ENCODE measurements at places on chromosomes 2 and 18.

DNA sequence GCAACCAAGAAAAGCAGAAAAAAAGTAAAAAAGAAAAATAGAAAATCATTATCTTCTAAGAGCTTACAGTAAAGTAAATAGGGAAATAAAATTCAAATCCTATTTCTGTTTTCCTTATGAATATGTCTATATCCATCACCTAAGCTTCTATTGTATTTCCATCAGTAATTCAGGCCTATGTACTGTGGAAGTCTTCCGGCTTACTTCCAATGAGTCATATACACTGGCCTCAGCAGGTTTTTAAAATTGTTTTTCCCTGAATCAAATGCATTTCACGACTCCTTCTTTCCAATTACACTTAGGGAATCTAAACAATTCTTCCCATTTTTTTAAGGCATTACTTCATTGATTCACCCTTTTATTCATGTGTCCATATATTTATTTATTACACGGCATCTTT lies 164.7 kb downstream of the CCDC102B start:
- no peak for DNase-seq

DNA sequence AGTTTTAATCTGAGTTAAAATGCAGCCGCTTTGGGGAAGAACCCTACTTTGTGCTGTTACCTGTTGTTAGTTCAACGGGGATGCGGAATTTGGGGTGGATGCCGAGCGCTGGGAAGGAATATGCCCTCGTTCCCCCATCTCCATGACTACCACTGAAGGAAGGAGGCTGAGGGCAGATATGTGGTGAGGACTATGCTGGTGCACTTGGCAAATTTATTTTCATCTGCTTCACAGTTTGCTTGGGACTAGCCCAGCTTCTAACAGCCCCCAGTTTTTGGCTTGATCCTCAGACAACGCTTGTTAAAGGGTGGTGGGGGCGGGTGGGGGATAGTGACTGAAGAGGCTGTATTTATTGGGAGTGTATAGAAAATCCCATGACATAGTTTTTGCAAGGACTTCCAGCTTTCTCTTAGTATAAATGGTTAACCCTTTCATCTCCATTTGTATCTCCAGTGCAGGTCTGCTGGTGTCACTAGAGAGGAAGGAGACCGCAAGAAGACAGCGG lies 100.8 kb downstream of the COLEC12 start:
- DNase-seq, result no peak

GRCh38 chr18:260547-260946 lies 7.3 kb downstream of the THOC1 start:
- no peak for DNase-seq

DNA sequence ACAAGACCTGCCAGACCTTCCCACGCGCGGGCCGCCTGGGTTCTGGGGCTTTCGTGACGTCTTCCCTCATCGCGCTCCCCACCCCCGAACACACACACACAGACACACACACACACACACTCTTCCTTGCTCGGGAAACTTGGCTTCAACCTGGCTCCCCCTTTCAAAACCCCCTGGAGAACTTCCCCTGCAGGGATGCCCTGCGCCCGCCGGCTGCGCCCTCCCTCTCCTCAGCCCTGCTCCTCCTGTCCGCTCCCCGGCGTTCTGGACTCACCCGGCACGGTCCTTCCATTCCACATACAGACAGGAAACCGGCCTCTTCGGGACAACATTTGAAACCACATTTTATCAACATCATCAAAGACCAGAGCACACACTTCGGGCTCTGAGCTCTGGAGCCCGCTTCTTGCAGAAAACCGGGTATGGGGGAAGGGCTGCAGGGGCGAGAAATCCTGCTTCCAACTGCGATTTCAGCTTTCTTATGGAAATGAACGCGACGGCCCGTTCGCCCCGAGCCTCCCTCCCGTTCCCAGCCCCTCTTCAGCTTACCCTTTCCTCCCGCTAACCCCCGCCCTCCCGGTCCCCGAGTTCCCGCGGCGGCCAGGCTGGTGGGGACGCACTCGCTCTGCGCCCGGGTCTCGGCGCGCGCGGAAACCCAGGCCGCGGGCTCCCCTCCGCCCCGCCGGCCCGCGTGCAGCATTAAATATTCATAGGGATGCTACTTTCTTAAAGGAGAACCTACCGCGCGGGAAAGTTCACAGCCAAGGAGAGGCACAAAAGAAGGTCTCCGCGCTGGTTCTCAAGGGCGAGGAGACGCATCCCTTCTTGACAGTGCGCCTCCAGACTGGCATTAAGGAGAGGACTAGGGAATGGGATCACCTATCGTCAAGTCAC lies 18.3 kb downstream of the POU3F3 start:
- no peak for DNase-seq

GRCh38 chr2:227719641-227720040 lies 1.8 kb upstream of the SLC19A3 start:
- no peak for DNase-seq

- peak; percentile 18 for DNase-seq
Measured at GRCh38 chr2:50529600-50530218, 502.2 kb downstream of the NRXN1 start.

DNA sequence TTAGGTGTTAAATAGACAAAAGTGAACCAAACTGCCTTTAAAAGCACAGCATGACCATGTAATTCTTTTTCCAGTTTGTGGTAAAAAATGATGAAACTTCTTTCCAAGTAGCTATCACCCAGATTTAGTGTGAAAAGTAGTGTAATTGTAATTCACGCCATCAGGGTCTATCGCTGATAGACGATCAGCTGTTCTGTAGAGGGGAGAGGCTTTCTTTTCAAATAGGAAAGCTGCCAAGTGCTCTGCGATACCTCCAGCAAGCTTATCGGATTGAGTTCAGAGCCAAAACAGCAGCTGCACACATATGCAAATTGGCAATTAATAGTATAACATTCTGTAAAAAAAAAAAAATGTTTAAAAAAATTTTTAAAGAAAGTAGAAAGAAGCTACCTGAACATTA lies 61.9 kb upstream of the PSMD14 start:
- DNase-seq, result no peak

GRCh38 chr2:189109921-189110397 lies 69.6 kb downstream of the COL5A2 start:
- DNase-seq, result no peak

DNA sequence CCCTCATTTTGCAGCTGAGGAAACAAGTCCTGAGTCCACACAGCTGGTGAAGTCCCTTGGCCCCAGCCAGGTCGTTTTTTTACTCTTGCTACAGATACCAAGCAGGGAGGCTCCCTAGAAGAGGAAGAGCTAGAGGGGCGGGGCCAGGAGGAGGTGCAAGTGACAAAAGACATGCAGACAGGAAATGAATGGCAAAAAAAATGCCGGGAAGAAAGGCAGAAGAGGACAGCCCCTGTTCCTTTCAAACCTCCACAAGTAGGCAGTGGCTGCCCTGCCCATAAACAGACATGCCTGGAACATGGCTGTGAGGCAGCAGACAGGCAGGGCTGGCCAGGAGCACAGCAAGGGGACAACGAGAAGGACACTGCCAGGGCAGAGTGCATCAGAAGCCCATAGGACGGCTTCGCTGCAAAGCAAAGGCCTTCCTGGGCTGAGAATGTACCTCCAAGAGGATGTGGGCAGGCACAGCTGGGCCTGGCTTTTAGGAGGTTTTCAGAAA lies 108.7 kb downstream of the ZBTB7C start:
- DNase-seq, result no peak

- DNase-seq, result no peak
Measured at GRCh38 chr18:9606039-9606438, 8.3 kb downstream of the PPP4R1 start.

GRCh38 chr2:176205126-176205525 lies 16.7 kb downstream of the HOXD1 start:
- DNase-seq, result no peak

- DNase-seq, result no peak
Measured at GRCh38 chr2:23468474-23469141, 83.6 kb downstream of the KLHL29 start.

- no peak for DNase-seq
Measured at GRCh38 chr2:36351736-36352349, 3.7 kb upstream of the CRIM1 start.

DNA sequence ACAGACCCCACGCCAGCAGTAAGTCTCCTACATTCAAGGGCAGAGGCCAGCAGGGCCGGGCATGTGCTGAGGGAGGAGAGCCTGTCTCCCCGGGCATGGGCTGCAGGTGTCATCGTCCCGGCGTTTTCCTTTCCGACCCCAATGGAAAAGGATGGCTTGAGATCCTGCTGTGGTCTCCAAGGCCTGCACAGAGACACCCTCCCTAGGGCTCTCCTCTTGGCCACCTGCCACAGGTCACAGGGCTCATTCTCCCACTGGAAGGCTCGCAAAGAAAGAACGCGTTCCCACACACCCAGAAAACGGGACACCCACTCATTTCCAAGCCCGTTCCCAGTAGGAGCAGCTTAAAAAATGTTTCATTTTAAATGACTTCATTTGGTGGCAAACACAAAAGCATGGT lies 41.0 kb downstream of the DIPK1C start:
- no peak for DNase-seq

- DNase-seq, result no peak
Measured at GRCh38 chr18:77140439-77141109, 8.0 kb upstream of the MBP start.

- peak; percentile 45 for DNase-seq
Measured at GRCh38 chr18:72456802-72457201, 87.3 kb downstream of the CBLN2 start.

DNA sequence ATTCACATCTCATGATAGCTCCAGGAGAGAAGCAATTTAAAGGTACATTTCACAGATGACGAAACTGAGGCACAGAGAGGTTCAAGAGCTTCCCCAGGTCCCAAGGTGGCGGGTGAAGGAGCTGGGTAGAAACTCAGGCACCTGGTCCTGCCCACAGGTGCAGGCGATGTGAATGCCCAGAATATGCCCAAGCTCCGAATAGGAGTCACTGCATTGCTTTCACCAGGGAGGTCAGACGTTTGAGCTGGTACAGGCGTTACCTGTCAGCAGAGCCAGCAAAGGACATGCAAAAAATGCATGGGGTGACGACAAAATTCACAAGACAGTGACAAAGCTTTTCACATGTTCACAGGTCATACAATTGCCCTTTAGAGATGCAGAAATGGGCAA lies 247.9 kb downstream of the HDAC4 start:
- DNase-seq, result no peak

GRCh38 chr18:44536619-44537018 lies 144.1 kb upstream of the SETBP1 start:
- no peak for DNase-seq

DNA sequence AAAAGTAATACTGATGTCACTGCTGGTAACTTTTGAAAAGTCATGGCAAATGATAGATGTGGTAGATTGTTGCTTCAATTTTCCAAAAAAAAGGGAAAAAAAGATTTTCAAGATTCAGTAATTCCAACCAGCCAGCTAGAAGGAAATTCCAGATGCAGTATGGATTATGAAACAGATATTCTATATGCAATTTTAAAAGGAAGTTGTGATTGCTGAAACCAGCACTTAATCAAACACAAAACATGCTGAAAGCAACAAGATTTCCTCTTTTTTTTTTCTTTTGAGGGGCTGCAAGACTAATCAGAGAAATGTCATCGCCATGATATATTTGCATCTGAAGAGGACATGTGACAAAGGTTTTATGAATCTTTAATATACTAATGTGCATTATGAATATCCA lies 5.1 kb upstream of the HNMT start:
- no peak for DNase-seq

DNA sequence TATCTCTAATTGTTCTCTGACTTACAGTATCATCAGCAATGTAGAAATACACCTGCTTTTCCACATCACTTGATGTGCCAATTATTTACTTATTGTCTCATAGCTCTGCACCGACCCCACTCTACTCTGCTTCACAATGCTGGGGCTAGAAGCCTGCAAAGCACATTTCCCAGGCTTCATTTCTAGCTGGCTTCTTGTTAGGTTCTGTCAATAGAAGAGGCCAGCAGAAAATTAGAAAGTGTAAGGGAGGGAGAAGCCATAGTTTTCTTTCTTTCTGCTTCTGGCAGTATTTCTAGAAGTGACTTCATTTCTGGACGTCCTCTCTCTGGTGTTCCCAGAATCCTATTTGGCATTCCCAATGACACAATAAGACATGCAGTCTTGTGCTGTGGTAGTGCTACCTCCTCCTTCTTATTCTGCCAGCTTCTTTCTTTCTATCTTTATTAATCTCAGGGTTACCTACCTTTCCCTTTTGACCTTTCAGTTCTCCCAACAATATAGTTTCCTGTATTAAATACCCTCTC lies 12.5 kb upstream of the TANC1 start:
- DNase-seq, result no peak

DNA sequence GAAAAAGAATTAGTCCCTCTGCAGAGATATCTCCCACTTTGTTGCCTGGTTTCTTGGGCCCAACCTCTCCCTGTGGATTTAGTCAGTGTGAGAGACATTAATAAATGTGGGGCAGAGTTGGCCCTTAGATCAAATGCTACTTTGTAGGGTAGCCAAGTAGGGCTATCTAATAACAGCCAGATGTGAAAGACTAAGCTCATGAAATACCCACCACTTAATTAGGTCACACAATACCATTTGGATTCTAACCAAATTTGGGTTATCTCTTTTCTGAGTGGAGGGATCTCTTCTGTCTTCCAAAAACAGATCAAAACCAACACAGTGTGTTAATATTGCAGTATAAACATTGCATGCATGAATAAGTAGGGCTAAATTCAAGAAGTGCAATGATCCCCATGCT lies 626.8 kb upstream of the ZEB2 start:
- DNase-seq, result no peak

- no peak for DNase-seq
Measured at GRCh38 chr2:234304950-234305349, 191.9 kb downstream of the ARL4C start.

- DNase-seq, result no peak
Measured at GRCh38 chr2:189702071-189702470, 27.6 kb downstream of the ANKAR start.

DNA sequence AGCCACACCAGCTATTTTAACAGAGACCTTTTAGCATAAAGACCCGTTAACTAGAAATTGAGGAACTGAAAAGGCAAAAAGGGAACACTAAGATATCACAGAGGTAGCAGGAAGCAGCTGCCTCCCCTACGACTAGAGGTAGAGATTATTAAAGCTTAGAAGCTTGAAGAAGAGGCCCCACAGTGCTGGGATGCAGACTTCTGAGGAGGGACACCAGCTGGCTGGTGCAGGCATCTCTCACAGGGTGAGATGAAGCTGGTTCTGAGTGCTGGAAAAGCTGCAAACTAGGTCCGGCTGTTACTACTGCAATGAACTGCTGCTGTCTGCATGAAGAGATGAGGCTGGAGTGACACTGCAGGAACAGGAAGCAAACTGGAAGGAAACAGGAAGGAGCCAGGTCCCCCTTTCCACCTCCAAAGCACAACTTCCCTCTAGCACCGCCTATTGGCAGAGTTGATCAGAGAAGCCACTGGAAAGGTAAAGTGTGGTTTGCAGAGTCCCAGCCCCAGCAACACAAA lies 61.2 kb upstream of the MRPS9 start:
- DNase-seq, result no peak

DNA sequence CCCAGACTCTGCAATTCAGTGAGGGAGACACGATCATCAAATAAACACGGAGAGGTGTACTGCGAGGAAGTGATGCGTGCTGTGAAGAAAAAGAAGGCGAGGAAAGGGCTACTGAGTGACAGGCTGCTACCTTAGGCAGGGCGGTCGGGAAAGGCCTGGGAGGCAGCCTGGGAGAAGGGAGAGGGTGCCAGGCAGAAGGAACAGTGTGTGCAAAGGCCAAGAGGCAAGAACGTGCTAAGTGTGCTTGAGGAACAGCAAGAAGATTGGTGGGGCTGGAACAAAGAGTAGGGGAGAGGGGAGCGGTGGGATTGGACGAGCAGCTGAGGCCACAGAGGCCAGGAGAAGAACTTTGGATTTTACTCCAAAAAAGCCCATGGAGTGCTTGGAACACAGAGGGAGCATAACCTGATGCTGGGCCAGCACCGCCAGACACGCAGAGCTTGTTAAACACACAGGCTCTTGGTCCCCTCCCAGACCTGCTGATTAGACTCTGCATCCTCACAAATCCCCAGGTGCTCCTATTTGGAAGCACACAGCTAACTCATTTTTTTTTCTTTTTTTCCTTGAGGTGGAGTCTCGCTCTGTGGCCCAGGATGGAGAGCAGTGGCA lies 30.4 kb downstream of the SERTAD2 start:
- no peak for DNase-seq

Data from fibroblast of skin of left quadriceps (primary cell).